ENCODE measurements at places on chromosomes 5 and 9. TPM values are rescaled to one million over a fixed set of nuclear protein-coding genes. Genes with fewer than 3 reads are reported as not detected.

The TERT gene
- not detected for polyA plus RNA-seq

DNA sequence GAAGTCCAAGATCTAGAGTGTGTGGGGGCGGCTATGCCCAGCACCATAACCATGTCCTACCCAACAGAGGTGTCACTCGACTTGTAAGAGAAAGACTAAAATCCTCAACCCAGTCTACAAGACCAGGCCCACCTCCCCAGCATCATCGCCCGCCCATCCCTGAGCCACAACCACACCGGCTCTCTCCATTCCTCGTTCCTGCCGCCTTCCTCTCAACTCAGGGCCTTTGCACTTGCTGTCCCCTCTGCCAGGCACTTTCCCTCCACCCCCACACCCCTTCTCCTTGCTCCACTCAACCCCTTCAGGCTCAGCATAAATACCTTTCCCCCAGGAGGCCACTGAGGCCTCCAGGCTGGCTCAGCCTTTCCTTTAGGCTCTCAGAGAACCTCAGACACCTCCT lies 69.3 kb downstream of the PAX5 start:
- H3K4me3 ChIP-seq = no peak overlapping the region
- H3K4me1 ChIP-seq = no peaks in the 10 kb centered on the region
- H3K27me3 ChIP-seq = peaks cover 10% of the 10 kb centered on the region
- no peak for DNase-seq
- H3K36me3 ChIP-seq = no peaks in the 10 kb centered on the region
- no peak overlapping the region for H3K27ac ChIP-seq

The CCL19 gene
- not detected for polyA plus RNA-seq

The RAB14 gene
- polyA plus RNA-seq = 75.9 TPM

DNA sequence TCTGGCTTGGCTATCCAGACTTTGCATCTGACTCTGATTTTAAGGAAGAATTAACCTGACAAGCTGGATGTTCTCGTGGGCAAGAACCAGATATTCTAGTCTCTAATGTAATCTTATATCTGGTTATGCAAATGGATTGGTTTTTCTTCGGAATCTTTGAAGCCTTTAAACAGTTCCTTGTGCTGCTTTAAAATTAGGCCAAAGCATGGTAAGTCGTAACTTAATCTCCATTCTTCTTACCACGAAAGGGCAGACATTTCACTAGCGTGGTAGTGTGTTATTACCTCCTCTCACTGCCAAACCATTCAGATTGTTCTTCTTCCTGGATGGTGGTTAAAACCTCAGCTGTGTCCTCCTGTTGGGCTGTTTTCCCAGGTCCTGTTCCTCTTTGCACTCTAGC lies 34.1 kb upstream of the TTC23L start:
- no peak overlapping the region for H3K4me3 ChIP-seq
- no peak for DNase-seq
- no peaks in the 10 kb centered on the region for H3K27me3 ChIP-seq
- H3K36me3 ChIP-seq = peaks cover 38% of the 10 kb centered on the region
- H3K4me1 ChIP-seq = no peaks in the 10 kb centered on the region

DNA sequence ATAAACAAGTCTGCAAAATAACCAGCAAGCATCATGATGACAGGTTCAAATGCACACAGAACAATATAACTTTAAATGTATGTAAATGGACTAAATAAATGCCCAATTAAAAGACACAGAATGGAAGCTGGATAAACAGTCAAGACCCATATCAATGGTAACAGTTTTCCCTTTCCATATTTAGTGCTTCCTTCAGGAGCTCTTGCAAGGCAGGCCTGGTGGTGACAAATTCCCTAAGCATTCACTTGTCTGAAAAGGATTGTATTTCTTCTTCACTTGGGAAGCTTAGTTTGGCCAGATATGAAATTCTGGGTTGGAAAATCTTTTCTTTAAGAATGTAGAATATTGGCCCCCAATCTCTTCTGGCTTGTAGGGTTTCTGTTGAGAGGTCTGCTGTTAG lies 120.2 kb upstream of the RASA1 start:
- H3K27me3 ChIP-seq = no peaks in the 10 kb centered on the region
- peak; percentile 39 for DNase-seq
- H3K27ac ChIP-seq = no peak overlapping the region

The POLE3 gene
- polyA plus RNA-seq = 49.4 TPM

The RGS3 gene
- polyA plus RNA-seq = 48.6 TPM

DNA sequence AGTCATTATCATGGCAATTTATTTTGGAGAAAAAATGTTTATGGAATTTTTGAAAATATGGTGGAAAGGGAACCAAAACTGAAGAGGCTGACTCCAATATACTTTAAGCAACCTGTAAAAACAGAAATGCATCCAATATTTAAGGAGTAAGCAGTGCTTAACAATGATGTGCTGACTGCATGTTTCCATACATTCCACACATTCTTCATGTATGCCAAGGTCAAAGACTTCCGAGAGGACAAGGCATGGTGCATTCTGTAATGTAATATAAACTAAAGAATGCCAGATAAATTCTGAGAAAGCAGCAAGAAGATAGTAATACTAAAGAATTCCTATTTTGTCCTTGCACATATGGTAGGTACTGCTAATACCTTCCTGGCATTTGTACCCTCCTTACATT lies 2015.9 kb upstream of the CDH9 start:
- DNase-seq = no peak
- H3K4me1 ChIP-seq = no peaks in the 10 kb centered on the region
- H3K27me3 ChIP-seq = no peaks in the 10 kb centered on the region
- no peak overlapping the region for H3K4me3 ChIP-seq
- no peaks in the 10 kb centered on the region for H3K36me3 ChIP-seq
- H3K27ac ChIP-seq = no peak overlapping the region

The ARL14EPL gene
- polyA plus RNA-seq = not detected

The SLC25A2 gene
- not detected for polyA plus RNA-seq

GRCh38 chr9:127877566-127877998 lies at the start of gene AK1:
TSS of gene AK1 (minus strand) at chr9:127877675. CDS start at chr9:127874617, 3,058 bp downstream.
- peak within 1 kb of the TSS; percentile 72 for H3K4me3 ChIP-seq

GRCh38 chr9:114957558-114957957 lies 27.2 kb upstream of the TNFSF8 start:
- peak; percentile 4 for DNase-seq
- H3K36me3 ChIP-seq = no peaks in the 10 kb centered on the region
- H3K4me1 ChIP-seq = peaks cover 14% of the 10 kb centered on the region
- H3K4me3 ChIP-seq = no peak overlapping the region
- no peak overlapping the region for H3K27ac ChIP-seq

DNA sequence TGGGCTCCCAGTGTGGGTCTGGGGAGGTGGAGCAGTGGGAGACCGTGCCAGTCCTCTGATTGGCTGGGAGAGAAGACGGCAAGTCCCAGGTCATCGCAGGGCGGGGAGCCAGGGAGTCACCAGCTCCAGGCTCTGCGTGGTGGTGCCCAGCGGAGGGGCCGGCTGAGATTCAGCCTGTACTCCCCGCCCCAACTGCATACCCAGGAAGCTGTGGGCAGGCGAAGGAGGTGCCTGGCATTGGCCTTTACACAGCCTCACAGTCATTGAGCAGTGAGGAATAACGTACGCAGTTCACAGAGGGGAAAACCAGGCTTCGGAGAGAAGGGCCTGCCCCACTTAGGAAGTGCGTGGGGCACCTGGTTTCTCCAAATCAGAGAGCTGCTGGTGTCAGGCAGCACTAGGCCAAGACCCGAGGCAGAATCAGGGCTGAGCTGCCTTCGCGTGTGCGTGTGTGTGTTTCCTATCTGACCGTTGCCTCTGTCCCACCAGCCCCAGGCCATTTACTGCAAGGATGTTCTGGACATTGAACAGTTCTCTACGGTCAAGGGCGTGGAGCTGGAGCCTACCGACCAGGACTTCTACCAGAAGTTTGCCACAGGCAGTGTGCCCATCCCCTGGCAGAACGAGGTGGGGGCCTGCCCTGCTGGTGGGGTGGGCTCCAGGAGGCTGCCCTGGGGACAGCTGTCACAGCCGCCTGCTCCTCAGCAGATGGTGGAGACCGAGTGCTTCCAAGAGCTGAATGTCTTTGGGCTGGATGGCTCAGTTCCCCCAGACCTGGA lies 6.2 kb upstream of the PRR7 start:
- peaks cover under 1% of the 10 kb centered on the region for H3K4me1 ChIP-seq
- H3K27ac ChIP-seq = no peak overlapping the region
- H3K4me3 ChIP-seq = no peak overlapping the region
- DNase-seq = no peak

DNA sequence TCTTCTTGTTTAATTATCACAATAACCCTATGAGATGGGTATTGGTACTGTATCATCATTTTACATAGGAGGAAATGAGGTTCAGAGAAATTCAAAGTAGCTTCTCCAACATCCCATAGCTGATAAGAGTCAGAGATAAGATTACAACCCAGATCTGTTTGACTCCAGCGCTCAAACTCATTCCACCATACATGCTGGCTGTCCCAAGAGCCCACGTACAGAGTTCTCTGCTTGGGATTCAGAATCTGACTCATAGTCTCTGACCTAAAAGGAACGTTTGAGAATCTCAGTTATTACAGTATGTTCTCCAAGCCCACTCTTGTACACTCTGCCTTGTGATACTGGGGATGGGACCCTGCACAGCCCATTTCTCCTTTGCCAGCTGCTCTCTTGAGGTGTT lies 90.2 kb downstream of the TMEM215 start:
- H3K4me3 ChIP-seq = no peak overlapping the region
- H3K27me3 ChIP-seq = no peaks in the 10 kb centered on the region
- DNase-seq = peak; percentile 27
- H3K36me3 ChIP-seq = no peaks in the 10 kb centered on the region
- peaks cover 19% of the 10 kb centered on the region for H3K4me1 ChIP-seq
- no peak overlapping the region for H3K27ac ChIP-seq

- no peaks in the 10 kb centered on the region for H3K27me3 ChIP-seq
- H3K36me3 ChIP-seq = no peaks in the 10 kb centered on the region
- DNase-seq = no peak
- H3K27ac ChIP-seq = no peak overlapping the region
- H3K4me3 ChIP-seq = no peak overlapping the region
Measured at GRCh38 chr5:136108180-136108611, 24.4 kb upstream of the SMAD5 start.

GRCh38 chr5:55672477-55672911 lies 39.6 kb downstream of the SLC38A9 start:
- H3K4me3 ChIP-seq = no peak overlapping the region
- peak; percentile 62 for DNase-seq
- peak overlapping the region; percentile 67 for H3K27ac ChIP-seq
- H3K27me3 ChIP-seq = no peaks in the 10 kb centered on the region
- no peaks in the 10 kb centered on the region for H3K36me3 ChIP-seq
- peaks cover 47% of the 10 kb centered on the region for H3K4me1 ChIP-seq

The TLR4 gene
- polyA plus RNA-seq = 5.1 TPM

DNA sequence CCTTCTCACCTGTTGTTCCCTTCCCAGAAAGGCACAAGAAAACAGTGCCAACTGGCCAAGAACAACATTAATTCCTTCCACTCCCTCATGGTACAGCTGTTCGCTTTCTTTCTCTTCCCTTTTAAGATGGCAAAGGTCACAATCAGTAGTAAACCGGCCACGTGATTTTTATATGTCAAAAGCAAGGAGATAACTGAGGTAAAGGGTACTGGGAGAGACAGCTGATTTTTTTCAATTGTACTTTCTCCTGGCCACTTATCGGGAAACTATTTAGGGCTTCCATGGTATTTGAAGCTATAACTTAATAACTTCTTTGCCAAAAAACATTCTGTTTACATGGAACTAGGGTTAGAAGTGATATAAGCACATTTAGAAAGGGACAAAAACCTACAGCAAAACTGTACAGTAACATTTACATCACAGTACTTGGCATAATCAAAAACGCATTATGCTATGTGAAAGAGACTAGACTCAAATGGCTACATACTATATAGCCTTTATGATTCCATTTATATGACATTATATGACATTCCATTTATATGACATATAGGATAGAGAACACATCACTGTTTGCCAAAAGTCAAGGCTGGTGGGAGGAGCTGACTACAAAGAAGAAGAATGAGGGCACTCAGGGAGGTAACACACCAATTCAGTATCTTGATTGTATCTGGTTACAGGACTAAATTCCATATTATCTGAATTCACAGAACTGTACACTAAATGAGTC lies 24.8 kb downstream of the PLPP1 start:
- peak; percentile 21 for DNase-seq
- no peaks in the 10 kb centered on the region for H3K27me3 ChIP-seq
- no peak overlapping the region for H3K4me3 ChIP-seq
- no peak overlapping the region for H3K27ac ChIP-seq
- no peaks in the 10 kb centered on the region for H3K36me3 ChIP-seq

DNA sequence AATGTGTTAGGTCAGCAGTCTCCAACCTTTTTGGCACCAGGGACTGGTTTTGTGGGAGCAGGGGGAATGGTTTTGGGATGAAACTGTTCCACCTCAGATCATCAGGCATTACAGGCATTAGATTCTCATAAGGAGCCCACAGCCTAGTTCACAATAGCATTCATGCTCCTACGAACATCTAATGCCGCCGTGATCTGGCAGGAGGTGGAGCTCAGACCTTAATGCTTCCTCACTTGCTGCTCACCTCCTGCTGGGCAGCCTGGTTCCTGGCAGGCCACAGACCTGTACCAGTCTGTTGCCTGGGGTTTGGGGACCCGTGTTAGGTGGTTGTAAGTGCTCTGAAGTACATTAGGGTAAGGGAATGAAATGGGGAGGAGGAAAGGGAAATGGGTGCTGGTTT lies 9.7 kb upstream of the CTNNA1 start:
- no peaks in the 10 kb centered on the region for H3K4me1 ChIP-seq
- no peak for DNase-seq
- H3K27me3 ChIP-seq = no peaks in the 10 kb centered on the region
- no peak overlapping the region for H3K4me3 ChIP-seq
- H3K27ac ChIP-seq = no peak overlapping the region
- no peaks in the 10 kb centered on the region for H3K36me3 ChIP-seq

The CAPSL gene
- polyA plus RNA-seq = 0.19 TPM

DNA sequence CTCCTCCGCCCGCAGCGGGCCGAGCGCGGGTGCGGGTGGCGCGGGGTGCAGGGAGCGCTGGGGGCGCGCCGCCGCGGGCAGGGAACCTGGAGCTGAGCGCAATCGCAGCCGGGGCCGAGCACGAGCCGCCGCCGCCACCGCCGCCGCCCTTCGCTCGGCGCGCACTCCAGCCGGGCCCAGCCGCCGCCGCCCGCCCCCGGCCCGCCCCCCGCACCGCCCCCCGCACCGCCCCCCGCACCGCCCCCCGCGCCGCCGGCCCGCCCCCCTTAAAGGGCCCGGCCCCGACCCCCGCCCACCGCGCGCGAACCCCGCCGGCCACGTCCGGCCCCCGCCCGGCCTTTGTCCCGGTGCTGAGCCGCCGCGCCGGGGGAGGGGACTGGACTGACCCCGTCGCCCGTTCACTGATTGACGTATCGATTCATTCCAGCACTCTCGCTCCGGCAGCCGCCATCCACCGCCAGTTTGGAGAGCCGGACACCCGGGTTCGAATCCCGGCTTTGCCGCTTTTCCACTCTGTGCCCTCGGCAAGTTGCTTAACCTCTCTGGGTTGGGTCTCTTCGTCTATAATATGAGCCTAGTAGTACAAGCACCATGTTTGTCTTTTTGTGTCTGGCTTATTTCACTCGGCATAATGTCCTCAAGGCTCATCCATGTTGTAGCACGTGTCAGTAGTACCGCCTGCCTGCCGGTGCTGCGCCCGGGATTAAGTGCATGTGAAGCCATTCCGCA lies at the start of gene SH3PXD2B:
Gene SH3PXD2B, minus strand, starts transcription at position 168 of the 729 bp plus-strand sequence. CDS start 173 bp downstream, outside the sequence.
- peak within 1 kb of the TSS; percentile 99 for H3K4me3 ChIP-seq
- no peaks in the 10 kb centered on the region for H3K27me3 ChIP-seq
- DNase-seq = peak; percentile 82
- peaks cover 29% of the 10 kb centered on the region for H3K4me1 ChIP-seq
- peak within 1 kb of the TSS; percentile 84 for H3K27ac ChIP-seq
- H3K36me3 ChIP-seq = no peaks in the 10 kb centered on the region
